Stomach (tissue), 19 donors: ENCODE measurements at places on chromosomes 13 and 19. TPM values are rescaled to one million over a fixed set of nuclear protein-coding genes. Genes with fewer than 3 reads are reported as not detected.

DNA sequence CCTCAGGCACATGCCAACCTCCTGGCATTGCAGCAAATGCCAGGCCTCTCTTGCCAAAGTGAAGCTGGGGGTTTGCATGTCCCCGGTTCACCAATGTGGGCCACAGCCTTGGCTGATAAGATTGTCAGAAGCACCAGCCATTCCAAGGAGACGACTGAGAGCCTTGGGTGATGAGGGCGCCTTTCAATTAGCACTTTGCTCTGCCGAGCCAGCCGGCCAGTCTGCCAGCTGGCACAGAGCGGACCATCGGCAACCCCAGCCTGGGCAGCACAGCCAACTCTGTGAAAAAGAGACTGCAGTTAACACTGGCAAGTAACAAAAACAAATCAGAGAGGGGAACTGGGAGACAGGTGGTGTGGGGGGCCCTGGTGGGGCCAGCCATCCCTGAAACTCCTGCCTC, 67.3 kb downstream of the EFNB2 start:
- peak overlapping the region; percentile 31 for H3K27ac ChIP-seq
- peak; percentile 66 for DNase-seq
- H3K4me1 ChIP-seq: peaks cover 10% of the 10 kb centered on the region

DNA sequence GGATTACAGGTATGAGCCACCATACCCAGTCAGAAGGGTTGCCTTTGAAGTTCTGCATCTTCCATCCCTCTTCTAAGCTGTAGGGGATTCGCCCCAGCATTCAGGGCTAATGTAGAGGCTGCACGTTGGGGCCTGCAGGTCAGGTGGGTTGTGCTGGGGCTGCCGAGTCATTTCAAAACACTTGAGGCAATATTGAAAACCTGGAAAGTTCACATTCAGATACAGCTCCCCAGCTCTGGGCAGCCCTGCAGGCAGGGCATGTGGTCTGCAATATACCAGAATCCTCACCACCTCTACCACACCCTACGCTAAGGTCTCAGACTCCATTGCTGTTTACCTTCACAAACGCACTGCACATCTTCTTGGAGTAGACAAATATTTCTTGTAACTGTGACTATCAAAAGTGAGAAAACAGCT, 24.6 kb downstream of the CCNE1 start:
- H3K4me1 ChIP-seq: no peaks in the 10 kb centered on the region
- H3K27me3 ChIP-seq: peaks cover 8% of the 10 kb centered on the region
- no peak overlapping the region for H3K4me3 ChIP-seq
- no peak for DNase-seq

DNA sequence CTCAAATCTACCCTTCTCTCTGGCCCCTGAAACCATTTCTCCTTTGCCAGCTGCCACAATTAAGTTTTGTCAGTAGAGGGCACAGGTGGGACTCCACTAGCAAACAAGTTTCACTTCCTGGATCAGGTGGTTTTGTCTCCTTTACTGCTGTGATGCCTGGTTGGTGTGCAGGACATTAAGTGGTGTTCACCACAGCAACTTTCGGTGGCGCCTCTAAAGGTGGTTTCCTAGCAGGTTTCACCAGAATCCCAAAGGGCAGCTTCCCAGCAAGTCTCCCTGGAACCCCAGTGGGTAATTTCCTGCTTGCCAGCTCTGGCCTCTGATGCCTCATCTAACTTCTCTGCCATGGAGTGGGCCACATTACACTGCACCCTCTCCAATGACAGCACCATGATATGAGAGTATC, 16.6 kb downstream of the MED4 start:
- no peak overlapping the region for H3K4me3 ChIP-seq
- peaks cover 48% of the 10 kb centered on the region for H3K36me3 ChIP-seq
- no peak overlapping the region for H3K27ac ChIP-seq
- H3K4me1 ChIP-seq: no peaks in the 10 kb centered on the region

GRCh38 chr13:35697186-35697730, 220.8 kb upstream of the MAB21L1 start:
- H3K4me1 ChIP-seq: peaks cover 6% of the 10 kb centered on the region
- no peaks in the 10 kb centered on the region for H3K27me3 ChIP-seq
- H3K36me3 ChIP-seq: no peaks in the 10 kb centered on the region
- no peak for DNase-seq
- H3K27ac ChIP-seq: no peak overlapping the region
- no peak overlapping the region for H3K4me3 ChIP-seq

IGFL1 gene
- total RNA-seq: not detected

DNA sequence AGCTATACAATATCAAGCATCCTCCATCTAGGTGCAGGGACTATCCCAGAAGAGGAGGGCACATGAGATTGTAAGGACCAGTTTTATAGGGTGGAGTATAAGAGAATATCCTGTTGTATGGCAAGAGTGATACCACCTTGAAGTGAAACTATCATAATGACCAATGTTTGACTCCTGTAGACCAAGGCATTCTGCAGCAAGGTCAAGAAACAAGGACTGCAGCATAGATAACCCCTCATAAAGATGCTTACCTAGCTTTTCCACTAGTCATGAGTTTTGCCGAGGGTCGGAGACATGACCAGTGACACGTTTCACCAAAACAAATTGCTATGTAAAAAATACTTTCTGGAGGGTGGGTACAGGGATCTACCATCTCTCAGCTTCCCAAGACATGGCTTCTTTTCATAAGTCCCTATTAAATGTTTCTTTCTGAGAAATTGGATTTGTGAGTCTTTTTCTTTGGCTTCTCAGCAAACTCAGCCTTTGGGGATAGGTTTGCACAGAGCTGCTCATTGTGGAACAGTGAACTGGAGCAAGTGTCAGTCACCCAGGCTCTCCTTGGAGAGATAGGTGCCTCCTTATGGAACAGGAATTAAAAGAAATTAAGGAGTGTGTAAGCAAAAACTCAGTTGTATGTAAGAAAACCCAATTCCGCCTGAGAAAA, 28.2 kb upstream of the CYSLTR2 start:
- no peaks in the 10 kb centered on the region for H3K27me3 ChIP-seq
- H3K4me3 ChIP-seq: no peak overlapping the region
- peaks cover 6% of the 10 kb centered on the region for H3K4me1 ChIP-seq
- no peaks in the 10 kb centered on the region for H3K36me3 ChIP-seq
- H3K27ac ChIP-seq: peak overlapping the region; percentile 62
- DNase-seq: peak; percentile 21

DNA sequence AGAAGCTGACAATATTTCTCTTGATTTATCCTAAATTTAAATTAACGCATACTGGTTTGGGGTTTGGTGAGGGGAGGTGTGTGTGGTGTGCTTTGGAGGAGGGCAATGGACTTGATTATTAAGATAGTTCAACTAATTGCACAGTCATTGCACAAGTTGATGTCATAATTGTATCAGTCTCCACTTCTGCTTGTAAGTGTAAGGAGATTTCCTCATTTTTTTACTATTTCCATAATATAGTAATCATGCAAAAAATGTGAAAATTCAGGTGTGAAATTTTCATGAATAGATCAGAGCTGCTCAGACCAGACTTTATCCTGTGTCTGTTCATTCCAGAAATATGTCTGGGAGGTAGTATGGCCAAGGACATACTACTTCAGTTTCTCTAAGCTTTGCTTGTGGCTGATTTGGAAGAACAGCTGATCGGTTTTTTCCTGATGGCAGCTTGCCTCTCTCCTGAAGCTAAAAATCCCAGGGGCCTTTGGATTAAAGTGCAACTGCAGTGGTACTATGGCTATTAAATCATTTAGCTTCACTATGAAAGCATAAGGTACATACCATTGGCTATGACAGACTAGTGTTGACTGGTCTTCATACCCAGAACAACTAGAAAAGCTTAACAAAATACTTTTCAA, 201.8 kb upstream of the MIR17HG start:
- no peak overlapping the region for H3K4me3 ChIP-seq
- DNase-seq: no peak
- H3K36me3 ChIP-seq: no peaks in the 10 kb centered on the region
- no peak overlapping the region for H3K27ac ChIP-seq

- H3K4me3 ChIP-seq: no peak overlapping the region
- DNase-seq: no peak
- peaks cover 51% of the 10 kb centered on the region for H3K36me3 ChIP-seq
- H3K27ac ChIP-seq: peak overlapping the region; percentile 56
These were observed 57.2 kb upstream of the C1QTNF9 start for GRCh38 chr13:24252136-24252535.
